ENCODE measurements at places on chromosomes 7 and 10. TPM values are rescaled to one million over a fixed set of nuclear protein-coding genes. Genes with fewer than 3 reads are reported as not detected.

- DNase-seq = no peak
Measured at GRCh38 chr7:15751191-15751701, 64.8 kb upstream of the MEOX2 start.

DNA sequence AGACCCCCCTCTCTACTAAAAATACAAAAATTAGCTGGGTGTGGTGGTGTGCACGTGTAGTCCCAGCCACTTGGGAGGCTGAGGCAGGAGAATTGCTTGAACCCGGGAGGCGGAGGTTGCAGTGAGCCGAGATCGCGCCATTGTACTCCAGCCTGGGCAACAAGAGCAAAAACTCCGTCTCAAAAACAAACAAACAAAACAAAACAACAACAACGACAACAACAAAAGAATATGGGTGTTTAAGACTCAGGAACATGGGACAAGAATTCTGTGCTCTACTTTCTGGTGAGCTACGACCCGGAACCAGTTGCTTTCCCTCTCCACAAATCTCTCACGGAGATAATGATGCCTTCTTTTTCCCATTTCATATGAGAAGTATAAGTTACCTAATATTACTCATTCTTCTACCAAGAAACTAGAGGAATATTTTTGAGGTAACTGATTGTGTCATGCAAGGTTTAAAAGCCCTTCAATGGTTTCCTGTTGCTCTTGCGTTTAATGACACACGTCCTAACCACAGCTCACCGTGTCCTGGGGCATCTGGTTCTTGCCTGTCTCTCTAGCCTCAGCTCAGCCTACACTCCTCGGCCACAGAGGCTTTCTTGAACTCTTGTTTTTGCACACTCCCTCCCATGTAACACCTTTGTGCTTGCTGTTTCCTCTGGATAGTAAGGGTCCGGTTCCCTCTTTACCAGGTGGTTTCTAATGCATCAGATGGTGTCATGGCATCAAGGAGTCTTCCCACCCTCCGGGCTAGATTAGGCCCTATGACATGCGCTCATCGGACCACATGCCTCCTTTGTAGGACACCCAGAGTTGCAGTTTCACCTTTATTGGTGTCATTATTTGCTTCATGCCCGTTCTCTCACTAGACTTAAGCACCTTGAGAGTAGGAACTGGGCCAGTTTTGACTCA is 67.5 kb downstream of the PFKFB3 start:
- DNase-seq = peak; percentile 34

The RBP3 gene
- total RNA-seq = not detected

DNA sequence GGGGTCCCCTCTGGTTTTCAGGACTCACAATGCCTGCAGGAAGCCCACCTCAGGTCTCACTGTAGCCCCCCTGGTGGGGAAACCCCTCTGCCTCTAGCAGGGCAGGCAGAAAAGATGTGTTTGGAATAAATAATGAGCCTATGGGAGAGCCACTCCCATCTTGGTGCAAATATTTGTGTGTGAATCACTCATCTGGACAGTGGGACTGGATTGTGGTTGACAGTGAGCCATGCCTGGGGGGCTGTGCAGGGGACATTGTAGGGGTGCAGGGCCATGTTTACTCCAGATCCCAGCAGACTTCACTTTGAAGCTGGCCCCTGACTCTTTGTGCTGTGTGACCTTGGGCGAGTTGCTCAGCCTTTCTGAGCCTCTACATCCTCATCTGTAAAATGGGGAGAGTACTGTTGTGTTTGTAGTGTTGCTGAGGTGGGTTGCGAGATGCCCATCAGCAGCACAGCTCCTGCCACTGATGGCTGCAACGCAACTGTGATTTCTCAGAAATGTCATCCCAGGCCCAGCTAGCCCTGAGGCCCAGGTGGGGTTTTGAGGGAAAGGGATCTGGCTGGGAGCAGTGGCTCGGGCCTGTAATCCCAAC is 20.7 kb downstream of the GTF2IRD1 start:
- DNase-seq = no peak

The COL13A1 gene
- total RNA-seq = 1.0 TPM

GRCh38 chr7:20998309-20998708 is 211.6 kb upstream of the SP8 start:
- no peak for DNase-seq

DNA sequence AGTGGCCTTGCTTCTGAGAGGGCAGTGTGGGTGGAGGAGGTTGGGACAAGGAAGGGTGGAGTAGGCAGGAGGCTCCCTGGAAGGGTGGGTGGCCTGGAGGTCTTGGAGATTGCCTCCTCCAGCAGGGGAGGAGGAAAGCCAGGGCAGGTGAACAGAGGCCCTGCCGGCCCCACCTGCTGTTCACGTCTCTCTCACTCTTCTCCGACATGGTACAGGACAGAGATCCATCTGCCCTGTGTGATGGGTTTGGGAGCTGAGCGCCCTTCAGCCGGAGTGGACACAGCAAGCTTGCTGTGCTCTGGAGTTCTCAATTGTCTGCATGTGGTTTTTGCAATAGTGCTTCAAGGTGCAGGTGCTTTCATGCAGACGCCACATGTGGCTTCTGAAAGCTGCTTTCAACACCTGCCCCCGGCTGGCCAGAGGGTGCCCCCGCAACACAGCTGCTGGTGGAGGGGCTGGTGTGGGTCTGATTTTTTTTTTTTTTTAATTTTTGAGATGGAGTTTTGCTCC is 82.8 kb upstream of the GNA12 start:
- no peak for DNase-seq

DNA sequence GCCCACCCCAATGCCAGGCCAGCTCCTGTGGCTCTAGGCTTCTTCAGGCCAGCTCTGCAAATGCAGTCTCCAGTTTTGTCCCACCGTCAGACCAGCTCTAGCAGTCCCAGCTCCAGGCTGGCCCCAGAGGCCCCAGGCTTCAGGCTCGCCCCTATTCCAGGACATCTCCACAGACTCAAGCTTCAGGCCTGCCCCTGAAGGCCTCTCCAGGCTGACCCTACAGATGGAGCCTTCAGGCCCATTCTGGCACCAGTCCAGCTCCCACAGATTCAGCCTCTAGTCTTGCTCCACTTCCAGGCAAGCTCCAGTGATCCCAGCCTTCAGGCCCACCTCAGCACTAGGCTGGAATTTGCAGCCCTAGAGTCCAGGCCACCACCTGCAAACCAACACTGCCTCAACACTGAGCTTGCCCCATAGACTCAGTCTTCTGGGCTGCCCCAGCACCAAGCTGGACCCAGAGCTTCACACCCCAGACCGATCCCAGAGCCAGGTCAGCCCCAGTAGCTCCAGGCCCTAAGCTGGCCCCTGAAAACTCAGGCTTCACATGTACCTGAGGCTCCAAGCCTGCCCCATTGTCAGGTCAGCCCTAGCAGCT is 170.2 kb downstream of the ITGB1 start:
- DNase-seq = no peak

GRCh38 chr10:58971796-58972491 is 204.5 kb upstream of the PHYHIPL start:
- no peak for DNase-seq

The SPDYE2B gene
- not detected for total RNA-seq

- no peak for DNase-seq
Measured at GRCh38 chr7:151201344-151201743, 8.9 kb downstream of the H2BK1 start.

The HOXA11 gene
- total RNA-seq = 27.2 TPM

The EGFR gene
- 96.3 TPM for total RNA-seq

GRCh38 chr10:12412666-12413368 is 63.5 kb downstream of the CAMK1D start:
- no peak for DNase-seq

The AMZ1 gene
- total RNA-seq = not detected

DNA sequence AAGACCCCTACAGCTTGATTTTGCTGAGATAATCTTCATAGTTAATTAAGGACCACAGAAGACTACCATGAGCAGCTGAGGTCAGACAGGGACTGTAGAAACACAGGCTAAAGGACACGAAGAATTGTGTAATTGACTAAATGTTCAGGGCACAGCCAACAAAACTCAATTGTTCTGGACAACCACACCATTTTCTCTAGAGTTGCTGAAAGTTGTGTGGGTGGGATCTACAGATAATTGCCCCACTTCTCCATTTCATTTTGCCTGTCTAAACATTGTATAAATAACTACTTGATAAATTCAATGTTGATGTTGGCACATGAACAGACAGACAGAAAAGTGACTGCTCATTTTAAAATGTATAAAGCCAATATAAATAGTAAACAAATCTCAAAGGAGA is 39.0 kb upstream of the SLC16A12 start:
- DNase-seq = no peak

The SYCE1 gene
- total RNA-seq = 0.20 TPM

The MEOX2 gene
- total RNA-seq = 3.8 TPM

DNA sequence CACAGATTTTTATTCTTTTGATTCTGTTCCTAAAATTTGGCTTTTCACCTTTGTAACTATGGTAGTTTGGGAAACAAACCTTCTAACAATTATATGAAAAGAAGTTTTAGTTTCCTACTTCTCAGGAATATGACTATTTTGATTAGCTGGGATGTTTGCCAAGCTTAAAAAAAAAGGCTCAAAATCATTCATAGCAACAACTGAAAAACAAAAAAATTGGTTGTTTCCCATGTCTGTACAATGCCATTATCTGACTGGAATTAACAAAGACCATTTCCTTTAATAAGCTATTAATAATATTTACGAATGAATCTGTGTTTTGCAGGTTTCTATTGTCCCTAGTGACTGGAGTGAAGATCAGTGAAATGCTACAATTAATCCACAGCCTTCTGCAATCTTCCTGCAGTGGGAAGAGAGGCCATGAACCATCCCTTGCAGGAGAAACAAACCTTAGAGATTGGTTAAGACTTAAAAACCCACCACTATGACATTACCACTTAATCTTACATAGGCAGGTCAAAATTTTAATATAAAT is 4.2 kb downstream of the PURB start:
- DNase-seq = no peak

- DNase-seq = no peak
Measured at GRCh38 chr10:75165684-75166622, 44.6 kb upstream of the VDAC2 start.

The PON1 gene
- not detected for total RNA-seq

DNA sequence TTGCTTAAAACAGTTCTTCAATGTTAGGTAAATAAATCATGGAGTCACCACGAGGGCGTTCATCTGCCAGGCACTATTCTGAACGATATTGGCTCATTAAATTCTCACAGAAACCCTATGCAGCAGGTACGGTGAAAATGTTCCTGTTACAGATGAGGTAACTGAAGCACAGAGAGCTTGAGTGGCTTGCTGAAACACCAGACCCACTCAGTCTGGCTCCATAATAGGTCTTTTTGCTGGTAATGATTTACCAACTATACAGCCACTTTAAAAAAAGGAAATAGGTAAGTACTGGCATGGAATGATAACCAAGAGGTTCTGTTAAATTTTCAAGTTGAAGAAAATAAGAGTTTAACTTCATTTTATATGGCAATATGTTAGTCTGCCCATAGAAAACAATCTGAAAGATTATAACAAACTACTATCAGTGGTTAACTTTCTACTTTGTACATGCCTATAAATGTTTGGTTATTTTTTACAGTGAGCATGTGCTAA is 1.3 kb upstream of the TM9SF3 start:
- DNase-seq = no peak

The TLX1 gene
- 0.93 TPM for total RNA-seq
